Myometrial cell (primary cell): ENCODE measurements at places on chromosomes 5 and 9. TPM values are rescaled to one million over a fixed set of nuclear protein-coding genes. Genes with fewer than 3 reads are reported as not detected.

Gene TSLP
- 0.35 TPM in 1 of 2 replicates, not detected in the other for total RNA-seq

Gene ZNF608
- total RNA-seq = 0.18 and 0.29 TPM in 2 replicates

Gene GRXCR2
- not detected in 2 replicates for total RNA-seq

Gene RNF44
- 0.58 and 1.4 TPM in 2 replicates for total RNA-seq

Gene SPATA31D3
- total RNA-seq = not detected in 2 replicates

Gene CFAP90
- 0.58 TPM in 1 of 2 replicates, not detected in the other for total RNA-seq

Gene PCDHA9
- total RNA-seq = not detected in 2 replicates

Gene GPR21
- total RNA-seq = not detected in 2 replicates

Gene ALDH1A1
- total RNA-seq = 679 and 736 TPM in 2 replicates

Gene SPATA31C1
- total RNA-seq = not detected in 2 replicates

Gene ZBTB6
- 6.3 and 6.9 TPM in 2 replicates for total RNA-seq

Gene SEPTIN8
- 40.9 and 45.4 TPM in 2 replicates for total RNA-seq

Gene SEMA4D
- under 0.01 and 0.18 TPM in 2 replicates for total RNA-seq

Gene ZNF367
- total RNA-seq = 1.2 and 2.3 TPM in 2 replicates

Gene SNCAIP
- total RNA-seq = 14.4 and 26.2 TPM in 2 replicates

Gene PCDH1
- not detected in 2 replicates for total RNA-seq

Gene KCNV2
- not detected in 2 replicates for total RNA-seq

Gene CDKN2B
- total RNA-seq = 25.2 and 29.1 TPM in 2 replicates

Gene PRRX2
- total RNA-seq = 1.4 TPM in 1 of 2 replicates, not detected in the other

Gene PCDHA1
- not detected in 2 replicates for total RNA-seq

Gene PCDHGA4
- 0.58 and 2.1 TPM in 2 replicates for total RNA-seq
